Tracheal epithelial cell (primary cell): ENCODE measurements at places on chromosomes 13 and 19. TPM values are rescaled to one million over a fixed set of nuclear protein-coding genes. Genes with fewer than 3 reads are reported as not detected.

DCT gene
- under 0.01 TPM in 1 of 2 replicates, not detected in the other for total RNA-seq

KANK3 gene
- 1.1 and 1.4 TPM in 2 replicates for total RNA-seq

TBCB gene
- 139 and 206 TPM in 2 replicates for total RNA-seq

FFAR2 gene
- total RNA-seq, result 0.24 TPM in 1 of 2 replicates, not detected in the other

WDR87 gene
- under 0.01 TPM in 1 of 2 replicates, not detected in the other for total RNA-seq

MAMSTR gene
- total RNA-seq, result 0.48 TPM in 1 of 2 replicates, not detected in the other

MYO16 gene
- 0.24 TPM in 1 of 2 replicates, not detected in the other for total RNA-seq

SMIM24 gene
- 0.24 TPM in 1 of 2 replicates, not detected in the other for total RNA-seq

HS6ST3 gene
- under 0.01 TPM in 1 of 2 replicates, not detected in the other for total RNA-seq

TEX29 gene
- total RNA-seq, result not detected in 2 replicates

SMIM7 gene
- total RNA-seq, result 71.6 and 84.8 TPM in 2 replicates

TMPRSS9 gene
- total RNA-seq, result not detected in 2 replicates

MAP3K10 gene
- 6.2 and 8.0 TPM in 2 replicates for total RNA-seq
